ENCODE measurements at places on chromosomes 5 and 9.

- no peak for DNase-seq
Observed at GRCh38 chr5:43244823-43245565, 53.0 kb downstream of the NIM1K start.

DNA sequence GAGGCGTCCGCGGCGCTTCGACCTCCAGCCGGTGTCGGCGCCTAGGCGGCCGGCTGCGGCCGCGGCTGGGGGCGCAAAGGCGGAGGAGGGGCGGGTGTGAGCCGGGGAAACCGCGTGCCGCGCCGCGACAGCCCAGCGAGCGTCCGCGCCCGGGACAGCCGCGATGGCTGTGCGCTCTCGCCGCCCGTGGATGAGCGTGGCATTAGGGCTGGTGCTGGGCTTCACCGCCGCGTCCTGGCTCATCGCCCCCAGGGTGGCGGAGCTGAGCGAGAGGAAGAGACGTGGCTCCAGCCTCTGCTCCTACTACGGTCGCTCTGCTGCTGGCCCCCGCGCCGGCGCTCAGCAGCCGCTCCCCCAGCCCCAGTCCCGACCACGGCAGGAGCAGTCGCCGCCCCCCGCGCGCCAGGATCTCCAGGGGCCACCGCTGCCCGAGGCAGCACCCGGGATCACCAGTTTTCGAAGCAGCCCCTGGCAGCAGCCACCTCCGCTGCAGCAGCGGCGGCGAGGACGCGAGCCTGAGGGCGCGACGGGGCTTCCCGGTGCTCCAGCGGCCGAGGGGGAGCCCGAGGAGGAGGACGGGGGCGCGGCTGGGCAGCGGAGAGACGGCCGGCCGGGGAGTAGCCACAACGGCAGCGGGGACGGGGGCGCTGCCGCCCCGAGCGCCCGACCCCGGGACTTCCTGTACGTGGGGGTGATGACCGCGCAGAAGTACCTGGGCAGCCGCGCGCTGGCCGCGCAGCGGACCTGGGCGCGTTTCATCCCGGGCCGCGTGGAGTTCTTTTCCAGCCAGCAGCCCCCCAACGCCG lies 605 bp downstream of the CHSY3 start:
- DNase-seq = peak; percentile 31

GRCh38 chr9:16461137-16461840 lies 409.2 kb downstream of the BNC2 start:
- no peak for DNase-seq

DNA sequence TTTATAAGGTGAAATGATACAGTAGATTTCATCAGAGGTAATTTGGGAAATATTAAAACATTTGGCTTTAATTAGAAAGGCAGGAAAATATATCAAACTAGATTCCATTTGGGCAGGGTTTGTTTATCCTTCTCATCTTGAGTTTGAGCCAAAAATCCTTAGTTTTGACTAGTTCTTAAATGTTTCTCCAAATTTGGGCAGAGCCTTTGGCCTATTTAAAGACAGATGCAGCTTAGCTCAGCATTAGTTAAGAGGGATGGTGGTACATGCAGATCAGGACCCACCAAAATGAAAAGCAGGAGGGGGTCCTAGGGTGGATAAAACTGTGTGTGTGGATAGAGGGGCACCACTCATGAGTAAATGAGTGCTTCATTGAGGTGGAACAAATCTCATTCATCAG lies 20.3 kb upstream of the ARRDC3 start:
- no peak for DNase-seq

DNA sequence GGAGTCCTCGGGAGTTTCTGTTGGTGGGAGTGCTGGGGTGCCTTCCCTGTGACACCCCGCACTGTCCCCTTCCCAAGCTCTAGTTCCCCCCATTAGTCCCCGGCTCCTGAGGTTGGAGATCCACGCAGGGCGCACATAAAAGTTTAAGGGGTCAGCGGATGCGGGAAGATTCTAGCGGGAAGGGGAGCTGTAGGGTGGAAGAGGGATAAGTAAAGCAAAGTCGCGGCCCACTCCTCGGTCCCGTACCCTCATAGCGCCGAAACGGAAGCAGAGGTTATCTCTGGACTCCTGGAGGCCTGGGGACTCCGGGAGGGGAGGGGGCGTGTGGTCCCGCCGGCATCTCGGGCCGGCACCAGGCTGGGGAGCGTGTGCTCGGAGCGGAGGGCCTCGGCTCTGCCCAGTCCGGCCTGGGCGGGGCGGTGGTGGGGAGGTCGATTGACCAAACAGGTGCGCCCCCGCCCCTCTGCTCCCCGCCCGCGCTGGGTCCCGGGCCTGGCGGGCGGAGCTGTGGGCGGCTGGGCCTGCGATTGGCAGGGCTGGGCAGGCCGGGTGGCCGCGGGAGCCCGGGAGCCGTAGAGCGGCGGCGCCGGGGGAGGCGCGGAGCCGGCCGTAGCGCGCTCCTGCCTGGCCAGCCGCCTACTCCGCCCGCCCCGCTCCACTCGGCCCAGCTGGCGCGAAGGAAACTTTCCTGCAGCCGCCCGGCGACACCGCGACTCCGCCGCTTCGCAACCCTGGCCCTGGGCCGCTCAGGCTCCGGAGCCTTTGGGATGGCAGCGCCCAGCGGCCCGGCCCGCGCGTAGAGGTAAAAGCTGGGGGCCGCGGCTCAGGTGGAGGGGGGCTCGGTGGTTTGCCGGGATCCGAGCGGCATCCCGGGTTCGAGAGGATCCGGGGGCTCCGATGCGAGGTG lies 52.2 kb upstream of the DAB2IP start:
- DNase-seq = no peak

- DNase-seq = no peak
Observed at GRCh38 chr9:131367450-131367849, 26.4 kb upstream of the PRRC2B start.

GRCh38 chr5:180007582-180007981 lies 64.0 kb downstream of the RNF130 start:
- DNase-seq = no peak

GRCh38 chr5:130706696-130707095 lies 458.4 kb downstream of the HINT1 start:
- no peak for DNase-seq

DNA sequence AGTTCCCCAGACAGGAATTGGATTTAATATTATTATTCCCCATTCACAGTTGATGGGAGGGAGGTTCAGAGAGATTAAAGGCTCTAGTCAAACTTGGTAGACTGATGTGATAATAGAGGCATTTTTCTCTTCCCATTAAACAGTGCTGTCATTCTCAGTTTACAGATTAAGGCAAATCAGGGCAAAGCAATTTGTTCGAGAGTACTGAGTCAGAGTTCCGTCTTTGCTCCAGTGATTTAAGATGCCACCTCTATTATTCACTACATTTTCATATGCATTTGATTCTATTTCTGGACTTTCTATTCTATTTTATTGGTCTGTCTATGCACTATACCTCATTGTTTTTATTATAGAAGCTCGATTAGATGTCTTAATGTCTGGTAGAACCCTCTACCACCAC lies 201.0 kb upstream of the RAI14 start:
- no peak for DNase-seq

- no peak for DNase-seq
Observed at GRCh38 chr5:176359658-176360057, 1.9 kb downstream of the KIAA1191 start.

- DNase-seq = no peak
Observed at GRCh38 chr5:111556501-111556900, 44.2 kb upstream of the STARD4 start.

- DNase-seq = no peak
Observed at GRCh38 chr9:105884416-105884815, 190.1 kb downstream of the TMEM38B start.

- DNase-seq = no peak
Observed at GRCh38 chr5:31720004-31720403, 81.1 kb downstream of the PDZD2 start.

GRCh38 chr9:117101008-117101407 lies 313.8 kb downstream of the ASTN2 start:
- DNase-seq = no peak

GRCh38 chr5:133935667-133935940 lies 32.8 kb downstream of the C5orf15 start:
- DNase-seq = no peak

DNA sequence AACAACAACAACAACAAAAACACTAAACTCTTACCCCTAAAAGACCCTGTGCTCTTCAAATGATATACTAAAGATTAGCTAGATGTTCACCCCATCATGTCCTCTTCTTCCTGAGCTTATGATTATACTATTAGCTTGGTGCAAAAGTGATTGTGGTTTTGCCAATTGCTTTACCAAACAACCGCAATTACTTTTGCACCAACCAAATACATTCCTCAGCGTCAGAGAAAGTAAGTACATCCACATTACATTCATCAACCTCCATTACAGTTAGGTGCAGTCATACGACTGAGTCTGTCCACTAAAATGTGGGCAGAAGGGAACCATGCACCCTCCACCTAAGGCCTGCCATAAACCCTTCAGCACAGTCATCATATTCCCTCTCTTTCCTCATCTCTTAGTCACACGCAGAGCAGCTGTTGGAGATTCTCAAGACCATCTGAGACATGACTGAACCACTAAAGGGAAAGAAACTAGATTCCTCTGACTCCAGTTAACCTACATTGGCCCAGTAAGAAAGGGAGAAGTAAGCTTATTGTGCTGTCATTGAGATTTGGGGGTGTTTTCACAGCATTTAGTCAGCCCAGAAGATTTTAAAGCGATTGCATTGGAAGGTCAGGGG lies 181.6 kb upstream of the TLE4 start:
- DNase-seq = no peak

GRCh38 chr9:129437626-129438323 lies 183.1 kb downstream of the C9orf50 start:
- no peak for DNase-seq

GRCh38 chr5:140239939-140240700 lies 62.8 kb downstream of the PFDN1 start:
- DNase-seq = peak; percentile 35
